Karpas-422 (cell line): ENCODE measurements at places on chromosomes 7 and 10. TPM values are rescaled to one million over a fixed set of nuclear protein-coding genes. Genes with fewer than 3 reads are reported as not detected.

Gene CXCL12
- total RNA-seq = not detected in 2 replicates

Gene FFAR4
- total RNA-seq = not detected in 2 replicates

Gene GRID1
- 0.07 and 0.18 TPM in 2 replicates for total RNA-seq

- H3K27ac ChIP-seq = no peak overlapping the region
- H3K4me1 ChIP-seq = peaks cover 13% of the 10 kb centered on the region
- no peak for DNase-seq
Observed at GRCh38 chr10:6136215-6137201, 47.7 kb downstream of the RBM17 start.
